ENCODE measurements at places on chromosomes 16 and 17. TPM values are rescaled to one million over a fixed set of nuclear protein-coding genes. Genes with fewer than 3 reads are reported as not detected.
A peak's percentile ranks its signal among the peaks of the same experiment; 100 is the strongest.

- H3K36me3 ChIP-seq: peaks cover 58% of the 10 kb centered on the region
- no peak for DNase-seq
- no peak overlapping the region for H3K4me3 ChIP-seq
- H3K4me1 ChIP-seq: no peaks in the 10 kb centered on the region
Observed at GRCh38 chr16:74936902-74937560, 47.9 kb downstream of the WDR59 start.

- DNase-seq: peak; percentile 75
- H3K27me3 ChIP-seq: no peaks in the 10 kb centered on the region
- peaks cover 10% of the 10 kb centered on the region for H3K4me1 ChIP-seq
- H3K27ac ChIP-seq: no peak overlapping the region
- H3K4me3 ChIP-seq: no peak overlapping the region
Observed at GRCh38 chr17:50620858-50621257, 13.8 kb upstream of the ABCC3 start.

DNA sequence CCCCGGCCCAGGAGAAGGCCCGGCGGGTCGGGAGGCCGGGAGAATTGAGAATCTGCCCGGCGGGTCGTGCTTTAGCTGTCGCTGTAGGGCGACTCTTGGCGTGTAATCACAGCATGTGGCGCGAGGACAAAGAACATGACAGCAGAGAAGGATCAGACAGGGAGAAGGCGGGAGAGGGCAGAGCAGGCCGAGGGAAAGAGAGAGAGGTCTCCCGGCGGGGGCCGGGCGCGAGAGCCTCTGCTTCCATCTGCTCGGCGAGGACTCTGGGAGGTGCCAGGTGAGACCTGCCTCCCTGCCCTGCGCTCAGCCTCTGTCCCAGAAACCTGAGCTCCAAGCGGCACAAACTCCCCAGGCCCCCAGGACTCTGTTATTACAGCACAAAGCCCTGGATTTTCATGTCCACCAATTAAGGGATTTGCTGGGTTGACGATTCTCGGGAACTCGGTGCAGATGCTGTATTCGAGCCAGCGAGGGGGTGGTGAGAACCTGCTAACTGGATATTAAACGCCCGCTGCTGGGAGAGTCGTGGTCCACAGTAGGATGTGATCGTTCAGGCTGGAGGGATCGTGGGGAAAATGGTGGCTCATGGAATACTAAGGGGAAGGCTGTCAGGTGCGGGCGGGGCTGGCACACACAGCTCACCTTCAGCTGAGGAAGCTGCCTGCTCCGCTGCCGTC, 172.0 kb upstream of the CIBAR2 start:
- H3K4me1 ChIP-seq: no peaks in the 10 kb centered on the region
- no peak overlapping the region for H3K27ac ChIP-seq
- no peaks in the 10 kb centered on the region for H3K27me3 ChIP-seq
- DNase-seq: no peak
- no peaks in the 10 kb centered on the region for H3K36me3 ChIP-seq

TP53TG3B gene
- total RNA-seq: not detected

CCDC200 gene
- 0.37 TPM for total RNA-seq

DNA sequence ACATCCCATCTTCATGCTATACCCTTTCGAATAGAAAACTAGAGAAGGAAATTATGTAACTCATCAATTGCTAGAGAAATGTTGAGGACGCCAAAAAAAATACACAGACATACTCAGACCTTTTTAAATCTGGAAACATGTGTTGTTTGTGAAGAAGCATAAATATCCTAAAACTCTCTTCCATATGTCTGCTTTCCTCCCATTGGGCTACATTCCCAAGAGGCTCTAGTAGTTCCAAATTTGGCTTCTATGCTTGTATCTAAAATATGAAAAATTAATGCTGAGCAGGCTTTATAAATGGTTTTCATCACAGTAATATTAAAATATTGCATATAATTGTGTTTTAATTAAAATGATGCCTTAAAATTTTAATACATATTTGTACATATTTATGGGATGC, 297.9 kb upstream of the PSMD7 start:
- H3K4me3 ChIP-seq: no peak overlapping the region
- no peaks in the 10 kb centered on the region for H3K4me1 ChIP-seq
- H3K36me3 ChIP-seq: no peaks in the 10 kb centered on the region
- peak; percentile 9 for DNase-seq
- H3K27me3 ChIP-seq: no peaks in the 10 kb centered on the region
- H3K27ac ChIP-seq: no peak overlapping the region

Measured in left lung (tissue), 14 donors.